ENCODE measurements at places on chromosomes 3 and 15. TPM values are rescaled to one million over a fixed set of nuclear protein-coding genes. Genes with fewer than 3 reads are reported as not detected.

DNA sequence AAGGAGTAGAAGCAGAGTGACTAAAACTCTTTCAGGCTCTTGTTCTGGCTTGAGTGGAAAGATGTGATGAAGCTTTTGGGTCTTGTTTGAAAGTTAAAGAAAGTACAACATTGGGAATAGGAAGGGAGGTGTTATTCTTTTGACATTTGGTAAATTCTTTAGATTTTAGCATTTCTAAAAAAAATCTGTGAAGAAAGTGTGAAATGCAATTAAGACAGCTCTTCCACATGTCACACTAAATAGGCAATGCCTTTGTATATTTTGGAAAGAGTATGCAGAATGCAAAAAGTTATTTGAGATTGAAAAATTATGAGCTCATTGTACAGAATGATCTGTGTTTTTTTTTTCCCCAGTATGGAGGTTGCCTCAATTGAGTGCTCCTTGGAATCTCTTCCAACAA, 532.2 kb upstream of the DPPA4 start:
- DNase-seq: no peak

DNA sequence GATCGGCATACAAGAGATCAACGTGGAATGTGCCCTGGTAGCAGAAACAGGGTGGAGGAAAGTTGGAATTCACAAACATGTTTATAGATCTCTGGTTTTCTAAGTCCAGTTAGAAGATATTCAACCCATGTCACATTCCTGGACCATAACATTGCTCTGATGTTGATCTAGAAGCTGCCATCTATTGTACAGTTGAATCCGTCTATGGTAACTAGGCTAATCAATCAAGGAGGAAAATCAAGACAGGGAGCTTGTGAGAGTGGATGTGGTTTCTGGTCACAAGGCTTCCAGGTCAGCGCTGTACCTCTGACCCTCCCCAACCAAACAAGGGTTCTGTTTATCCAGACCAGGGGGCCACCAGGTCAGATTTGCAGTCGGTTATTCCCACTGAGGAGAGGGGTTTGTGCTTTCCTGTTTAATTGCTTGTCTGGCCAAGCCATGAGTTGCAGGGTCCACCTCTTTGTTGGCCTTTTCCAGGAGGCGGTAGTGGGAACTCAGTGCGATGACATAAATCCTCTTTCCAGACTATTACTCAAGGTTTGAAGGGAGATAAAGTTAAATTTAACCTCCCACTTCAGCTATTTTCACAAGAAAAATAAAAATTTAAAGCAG, 130.3 kb downstream of the SLCO3A1 start:
- DNase-seq: no peak

DNA sequence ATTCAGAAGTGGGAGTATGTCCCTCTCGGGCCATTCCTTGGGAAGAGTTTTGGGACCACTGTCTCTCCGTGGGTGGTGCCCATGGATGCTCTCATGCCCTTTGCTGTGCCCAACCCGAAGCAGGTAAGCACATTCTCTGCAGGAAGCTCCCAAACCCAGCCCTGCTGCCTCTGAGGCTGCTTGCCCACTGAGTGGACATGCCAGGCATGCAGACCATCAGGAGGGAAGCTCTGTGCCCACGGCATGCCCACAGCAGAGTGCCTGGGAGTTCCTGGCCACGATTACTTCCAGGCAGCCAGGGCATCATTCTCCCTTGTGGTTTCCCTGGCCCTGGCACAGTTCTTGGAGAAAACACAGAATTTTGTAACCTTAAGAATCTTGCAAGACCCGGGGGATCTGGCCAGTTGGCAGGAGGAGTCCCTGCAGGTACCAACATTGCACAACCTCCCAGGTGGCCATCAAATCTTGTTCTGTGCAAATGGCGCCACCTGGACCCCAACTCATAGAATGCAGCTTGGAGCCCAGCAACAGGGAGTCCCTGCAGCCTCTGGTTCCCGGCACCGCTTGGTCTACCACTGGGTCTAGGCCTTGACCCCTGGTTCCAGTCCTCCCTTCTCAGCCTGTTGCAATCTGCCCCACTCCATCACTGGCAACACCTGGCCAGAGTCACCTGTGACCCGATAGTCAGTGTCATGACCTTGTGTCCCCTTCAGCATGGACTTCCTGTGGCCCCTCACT, 20.4 kb downstream of the FAH start:
- peak; percentile 54 for DNase-seq

DNA sequence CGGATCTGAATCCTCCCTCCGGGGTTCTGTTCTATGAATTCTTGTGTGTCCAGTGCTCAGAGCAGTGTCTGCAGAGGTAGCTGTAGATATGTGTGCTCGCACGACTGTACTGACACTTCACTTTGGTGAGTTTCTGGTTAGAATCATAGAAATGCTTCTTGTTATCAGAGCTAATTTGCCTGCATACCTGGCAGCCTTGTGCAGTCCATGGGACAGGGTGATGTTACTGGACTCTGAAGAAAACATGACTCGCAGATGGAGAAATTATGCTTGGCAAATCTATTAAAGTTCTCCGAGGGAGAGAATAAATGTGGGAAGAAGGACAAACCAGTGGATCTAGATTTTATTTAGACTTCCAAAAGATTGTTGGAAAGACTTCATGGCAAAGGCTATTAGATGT, 12.2 kb downstream of the CGNL1 start:
- DNase-seq: no peak

- no peak for DNase-seq
Observed at GRCh38 chr3:189398656-189399055, 226.9 kb downstream of the TPRG1 start.

Gene PTH1R
- total RNA-seq: not detected

DNA sequence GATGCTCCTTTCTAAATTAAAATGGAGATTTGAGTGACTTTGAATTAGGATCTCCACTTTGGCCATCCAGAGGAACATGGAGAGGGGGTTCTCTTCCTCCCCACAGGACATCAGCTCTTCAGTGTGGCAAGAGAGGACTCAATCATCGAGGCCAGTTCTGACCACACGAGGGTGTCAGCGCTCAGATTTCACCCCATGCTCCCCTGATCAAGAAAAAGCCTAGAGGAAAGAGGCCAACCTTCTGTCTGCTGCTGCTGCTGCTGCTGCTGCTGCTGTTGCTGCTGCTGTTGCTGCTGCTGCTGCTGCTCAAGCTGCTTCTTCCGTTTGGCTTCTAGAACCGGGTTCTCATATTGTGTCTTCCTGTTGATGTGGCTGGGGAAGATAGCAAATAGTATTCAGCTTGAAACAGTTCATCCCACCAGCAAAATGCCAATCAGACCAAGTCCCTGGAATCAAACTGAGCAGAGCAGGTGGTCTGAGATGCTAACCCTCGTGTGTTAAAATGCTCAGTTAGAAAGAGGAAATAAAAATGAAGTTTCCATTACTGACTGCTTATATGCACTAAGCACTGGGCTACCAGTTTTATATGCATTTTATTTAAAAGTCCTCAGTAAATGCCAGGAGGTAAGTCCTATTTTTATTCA, 599.0 kb downstream of the MAGI1 start:
- DNase-seq: peak; percentile 51

DNA sequence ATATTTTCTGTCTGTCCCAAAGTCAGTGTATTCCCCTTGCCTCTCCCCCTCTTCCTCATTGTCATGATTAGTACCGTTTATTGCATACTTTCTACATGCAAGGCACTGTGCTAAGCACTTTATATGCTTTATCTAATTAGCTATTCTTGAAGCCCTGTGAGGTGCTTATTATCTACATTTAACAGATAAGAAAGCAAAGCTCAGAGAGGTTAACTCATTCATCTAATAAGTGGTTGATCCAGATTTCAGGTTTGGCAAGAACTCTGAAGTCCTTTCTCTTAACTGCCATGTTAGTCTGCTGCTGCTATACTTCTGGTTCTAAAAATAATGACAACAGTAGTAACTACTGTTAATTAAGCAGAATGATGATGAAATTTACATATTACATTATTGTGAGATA, 13.5 kb downstream of the IQGAP1 start:
- DNase-seq: no peak

DNA sequence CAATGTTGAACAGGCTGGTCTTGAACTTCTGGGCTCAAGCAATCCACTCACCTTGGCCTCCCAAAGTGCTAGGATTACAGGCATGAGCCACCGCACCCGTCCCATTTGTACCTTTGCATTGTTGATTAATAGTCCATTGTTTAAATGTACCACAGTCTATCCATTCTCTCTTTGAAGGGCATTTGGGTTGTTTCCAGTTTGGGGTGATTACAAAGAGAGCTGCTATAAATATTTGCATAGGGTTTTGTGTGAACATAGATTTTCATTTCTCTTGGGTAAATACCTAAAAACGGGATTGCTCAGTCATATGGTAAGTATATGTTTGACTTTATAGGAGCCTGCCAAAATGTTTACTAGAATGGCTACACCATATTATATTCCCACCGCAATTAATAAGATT, 13.7 kb upstream of the PTPRG start:
- DNase-seq: no peak

- peak; percentile 88 for DNase-seq
Observed at GRCh38 chr15:85800478-85801123, 5.9 kb upstream of the KLHL25 start.

DNA sequence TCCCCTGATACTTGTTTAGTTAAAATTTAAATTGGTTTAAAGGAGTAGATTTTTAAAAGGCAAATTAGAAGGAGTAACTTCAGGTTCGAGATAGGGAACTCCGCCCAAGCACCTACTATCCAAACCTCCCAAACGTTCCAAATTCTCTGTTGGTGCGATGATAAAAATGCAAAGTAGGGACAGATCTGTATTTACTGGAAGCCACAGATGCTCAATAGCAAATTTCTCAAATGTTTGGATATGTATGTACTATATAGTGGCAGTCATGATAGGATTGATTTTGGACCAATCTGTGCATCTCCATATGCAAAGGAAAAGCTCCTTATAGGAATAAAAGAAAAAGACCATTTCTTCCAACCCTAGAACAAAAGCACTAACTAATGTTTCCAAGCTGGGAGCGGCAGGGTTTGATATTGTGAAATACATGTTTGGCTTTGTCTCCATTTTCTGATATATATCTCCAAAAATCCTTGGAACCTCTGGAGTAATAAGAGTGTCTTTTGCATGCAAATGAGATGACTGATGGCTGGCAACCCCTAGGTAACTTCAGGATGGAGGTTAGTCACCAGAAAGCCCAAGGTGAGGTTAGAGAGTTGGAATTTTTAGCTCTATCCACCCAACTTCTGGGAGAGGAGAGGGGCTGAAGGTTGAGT, 15.6 kb downstream of the RTP2 start:
- DNase-seq: no peak

GRCh38 chr3:152213203-152213602, 55.5 kb upstream of the MBNL1 start:
- no peak for DNase-seq

Gene GOLGA6L10
- 0.10 TPM for total RNA-seq

DNA sequence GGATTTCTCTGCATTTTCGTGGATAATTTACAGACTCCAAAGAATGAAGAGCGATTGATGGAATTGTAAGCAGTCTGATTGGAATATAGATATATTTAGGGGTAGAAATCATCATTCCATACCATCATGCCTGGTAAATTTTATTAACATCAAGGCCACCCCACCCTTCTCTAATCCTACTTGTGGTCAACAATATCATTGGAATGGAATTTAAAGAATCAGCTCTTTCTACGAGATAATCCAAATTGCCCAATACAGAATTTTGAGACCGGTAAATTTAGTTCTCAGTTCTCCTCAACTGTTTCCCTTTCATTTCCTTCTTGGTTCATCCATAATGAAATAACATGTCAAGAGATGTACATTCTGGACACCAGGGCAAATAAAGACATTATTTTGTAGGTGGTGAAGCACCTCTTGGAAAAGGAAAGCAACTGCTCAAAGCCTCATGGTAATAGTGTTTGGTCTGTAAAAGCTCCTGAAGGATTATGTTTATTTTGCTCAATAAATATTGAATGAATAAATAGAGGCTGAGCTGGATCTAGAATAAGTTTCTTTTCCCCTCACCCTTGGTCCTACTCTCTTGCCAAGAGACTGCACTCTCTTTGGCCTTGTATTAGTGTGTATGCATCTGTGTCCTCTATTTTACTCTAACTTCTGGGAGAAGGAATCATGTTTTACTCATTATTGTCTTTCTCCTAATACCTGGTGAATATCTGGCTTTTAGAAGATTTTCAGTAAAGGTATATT, 133.7 kb upstream of the BCL6 start:
- DNase-seq: peak; percentile 55

- DNase-seq: peak; percentile 72
Observed at GRCh38 chr15:55737373-55737772, 5.6 kb downstream of the PRTG start.

GRCh38 chr3:125480656-125481374, 39.2 kb downstream of the SNX4 start:
- no peak for DNase-seq

Gene H1-8
- total RNA-seq: not detected

GRCh38 chr3:149174901-149175300, 45.5 kb downstream of the HPS3 start:
- peak; percentile 53 for DNase-seq

DNA sequence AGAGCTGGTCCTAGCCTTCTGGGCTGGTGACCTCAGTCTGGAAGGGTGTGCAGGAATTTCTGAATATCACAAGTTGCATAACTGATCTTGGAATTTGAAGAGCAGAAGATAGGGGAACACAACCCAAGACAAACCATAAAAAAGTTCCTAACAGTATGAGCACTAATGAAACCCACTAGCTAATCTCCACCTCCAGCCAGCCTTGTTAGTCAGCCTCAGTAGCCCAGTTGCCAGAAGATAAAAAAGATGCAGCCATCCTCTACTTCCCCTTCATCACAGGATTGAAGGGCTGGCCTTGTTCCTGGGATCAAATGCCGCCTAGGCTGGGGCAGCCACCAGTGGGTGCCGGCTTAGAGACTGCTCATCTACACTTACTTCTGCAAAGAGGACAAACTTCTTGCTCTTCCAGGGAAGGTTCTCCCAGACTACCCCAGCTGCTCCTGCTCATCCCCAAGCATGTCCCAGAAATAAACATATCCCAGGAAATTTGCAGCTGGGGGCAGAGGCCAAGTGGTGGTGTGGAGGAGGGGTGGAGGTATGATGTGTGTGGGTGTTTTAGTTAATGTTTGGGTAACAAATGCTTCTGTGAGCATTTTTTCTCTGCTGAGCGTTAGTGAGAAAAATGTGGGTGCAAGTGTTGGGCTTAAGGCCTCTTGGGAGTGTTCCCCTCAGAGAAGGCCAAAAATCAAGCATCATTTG, 9.2 kb upstream of the ITGA11 start:
- DNase-seq: no peak

DNA sequence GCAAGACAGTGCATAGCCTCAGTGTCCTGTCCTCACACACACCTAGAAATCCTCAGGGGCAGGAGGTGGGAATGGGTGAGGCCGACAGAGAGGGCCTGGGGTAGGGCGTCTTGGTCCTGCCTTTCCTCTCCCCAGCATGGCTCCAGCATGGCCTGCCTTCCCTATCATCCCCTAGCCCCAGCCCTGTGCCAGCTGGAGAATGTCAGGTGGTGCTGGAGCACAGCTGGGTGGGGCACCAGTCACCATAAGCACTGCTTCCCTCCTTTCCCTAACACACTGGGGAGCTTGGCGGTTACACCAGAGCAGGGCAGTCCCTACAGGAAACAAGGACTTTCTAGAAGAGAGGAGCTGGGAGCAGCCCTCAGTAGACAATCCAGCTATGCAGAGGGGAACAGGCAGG, 236.8 kb downstream of the KLF13 start:
- DNase-seq: no peak

Gene CLPX
- total RNA-seq: 26.9 TPM

GRCh38 chr15:69755551-69756310, 303.1 kb downstream of the RPLP1 start:
- peak; percentile 98 for DNase-seq

Data from RPMI7951 (cell line).